Right lung (tissue), 10 donors: ENCODE measurements at places on chromosomes 3 and 15.

DNA sequence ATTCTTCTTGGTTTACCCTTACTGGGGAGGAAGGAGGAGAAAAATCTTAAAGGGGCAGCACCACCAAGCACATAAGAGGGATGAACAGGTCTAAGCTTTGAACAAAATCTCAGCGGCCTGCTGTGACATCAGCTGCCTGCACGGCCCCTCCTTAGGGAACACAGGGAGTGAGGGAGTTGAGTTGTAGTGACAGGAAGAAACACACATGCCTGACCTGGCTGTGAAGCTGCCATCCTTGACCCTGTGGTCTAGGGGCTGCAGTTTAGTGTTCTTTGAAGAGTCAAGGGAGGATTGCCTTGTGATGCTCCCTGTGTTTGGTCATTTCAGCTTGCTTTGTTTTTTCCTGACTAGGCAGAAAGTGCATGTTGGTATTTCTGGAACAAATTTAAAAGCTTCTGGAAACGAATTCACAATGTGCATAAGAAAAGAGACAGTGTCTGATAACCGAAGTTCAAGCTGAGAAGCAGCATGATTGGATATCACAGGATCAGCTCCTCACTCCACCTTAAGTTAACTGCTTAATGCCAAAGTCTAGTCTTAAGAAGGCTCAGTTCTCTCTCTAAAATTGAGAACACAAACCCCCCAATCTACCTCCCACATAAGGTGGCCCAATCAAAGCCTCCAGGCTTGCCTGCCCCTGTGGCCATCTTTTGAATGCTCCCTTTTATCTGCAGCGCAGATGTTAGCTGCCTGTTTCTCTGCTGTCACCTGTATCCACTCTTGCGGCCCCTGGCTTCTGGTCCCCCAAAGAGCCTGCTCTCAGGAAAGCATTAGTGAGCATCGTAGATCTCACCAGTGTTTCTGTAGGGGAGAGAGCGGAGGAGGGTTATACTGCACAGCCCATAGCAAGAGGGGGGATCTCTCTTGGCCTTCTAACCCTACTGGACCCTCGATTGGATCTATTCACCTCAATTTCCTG lies 82.2 kb downstream of the SCN11A start:
- DNase-seq: no peak

- DNase-seq: no peak
These were observed 8.2 kb downstream of the ALG3 start for GRCh38 chr3:184240384-184241140.

DNA sequence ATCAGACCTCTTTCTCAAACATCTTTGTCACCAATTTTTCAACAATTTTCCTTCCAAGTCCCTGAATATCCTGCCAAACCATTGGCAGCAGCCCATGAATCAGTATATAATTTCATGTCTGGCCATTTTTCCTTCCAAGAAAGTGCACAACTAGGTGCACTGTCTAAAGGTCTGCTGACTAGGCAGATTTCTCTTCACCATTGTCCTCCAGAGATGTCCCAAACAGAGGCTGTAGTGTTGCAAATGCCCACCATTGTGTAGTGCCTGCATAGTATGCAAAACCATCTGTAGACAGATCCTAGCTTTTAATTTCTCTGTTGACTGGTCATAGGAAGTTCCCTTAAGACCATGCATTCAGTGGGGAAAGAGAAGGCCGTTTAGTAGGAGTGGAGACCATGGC lies 25.0 kb upstream of the GOLGA6L2 start:
- no peak for DNase-seq

DNA sequence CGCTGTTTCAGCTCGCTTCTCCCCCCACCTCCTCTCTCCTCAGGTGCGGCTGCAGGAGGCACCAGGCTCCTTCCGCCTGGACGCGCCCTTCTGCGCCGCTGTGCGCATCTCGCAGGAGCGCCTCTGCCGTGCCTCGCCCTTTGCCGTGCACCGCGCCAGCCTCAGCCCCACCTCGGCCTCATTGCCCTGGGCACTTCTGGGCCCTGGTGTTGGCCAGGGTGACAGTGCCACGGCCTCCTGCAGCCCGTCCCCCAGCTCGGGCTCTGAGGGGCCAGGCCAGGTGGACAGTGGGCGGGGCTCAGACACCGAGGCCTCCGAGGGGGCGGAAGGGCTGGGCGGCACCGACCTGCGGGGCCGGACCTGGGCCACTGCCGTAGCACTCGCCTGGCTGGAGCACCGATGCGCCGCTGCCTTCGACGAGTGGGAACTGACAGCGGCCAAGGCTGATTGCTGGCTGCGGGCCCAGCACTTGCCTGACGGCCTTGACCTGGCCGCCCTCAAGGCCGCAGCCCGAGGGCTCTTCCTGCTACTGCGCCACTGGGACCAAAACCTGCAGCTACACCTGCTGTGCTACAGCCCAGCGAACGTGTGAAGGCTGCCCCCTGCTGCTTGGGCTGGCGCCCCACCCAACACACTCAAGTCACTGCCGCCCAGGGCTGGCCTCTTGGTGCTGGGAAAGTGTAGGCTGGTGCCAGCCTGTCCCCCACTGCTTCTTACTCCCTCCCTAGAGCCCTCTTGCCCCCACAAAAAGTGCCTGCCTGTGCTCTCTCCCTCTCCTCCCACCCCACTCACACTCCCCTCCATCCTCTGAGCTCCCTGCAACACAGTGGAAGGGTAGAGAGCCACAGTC lies 7.1 kb downstream of the ALG3 start:
- DNase-seq: no peak
